ENCODE measurements at places on chromosomes 6 and 20.

- no peak for DNase-seq
Observed at GRCh38 chr6:91611190-91611589, 1024.3 kb upstream of the MAP3K7 start.

DNA sequence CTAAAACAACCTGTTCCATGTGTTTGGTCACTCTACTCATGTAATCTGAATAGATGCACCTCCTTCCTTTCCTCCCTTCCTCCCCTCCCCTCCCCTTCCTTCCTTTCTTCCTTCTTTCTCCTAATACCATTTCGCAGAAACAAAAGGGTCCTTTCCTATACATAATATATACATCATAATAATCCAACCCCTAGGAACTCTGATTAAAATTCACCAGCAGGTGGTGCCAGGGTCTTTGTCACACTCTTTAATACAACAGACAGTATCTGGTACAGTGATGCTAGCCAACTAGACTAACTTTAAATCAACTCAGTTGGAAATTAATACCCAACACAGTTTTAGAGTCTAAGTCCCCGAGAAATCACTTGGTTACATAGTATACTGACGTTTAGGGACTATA lies 181.2 kb upstream of the SHLD1 start:
- peak; percentile 44 for DNase-seq

- no peak for DNase-seq
Observed at GRCh38 chr20:50655311-50655880, 35.9 kb downstream of the RIPOR3 start.

- DNase-seq, result no peak
Observed at GRCh38 chr6:136552054-136552453, 1.8 kb upstream of the MAP7 start.

DNA sequence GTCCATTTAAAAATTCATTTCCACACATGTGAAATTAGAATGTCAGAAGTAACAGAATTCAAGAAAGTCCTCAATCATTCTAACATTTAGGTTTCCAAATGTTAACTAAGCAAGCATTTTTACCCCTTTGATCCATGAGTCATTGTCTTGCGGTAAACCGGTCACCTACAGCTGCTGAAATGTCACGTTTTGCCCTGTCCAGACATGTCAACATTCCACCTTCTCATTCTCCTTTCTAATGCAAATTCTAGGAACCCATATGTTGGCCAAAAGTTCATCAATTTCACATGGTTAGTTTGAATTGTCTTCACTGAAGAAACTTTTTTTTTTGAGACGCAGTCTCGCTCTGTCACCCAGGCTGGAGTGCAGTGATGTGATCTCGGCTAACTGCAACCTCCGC lies 117.2 kb downstream of the IPCEF1 start:
- DNase-seq, result no peak

GRCh38 chr6:36958775-36959554 lies 4.4 kb downstream of the PI16 start:
- no peak for DNase-seq

DNA sequence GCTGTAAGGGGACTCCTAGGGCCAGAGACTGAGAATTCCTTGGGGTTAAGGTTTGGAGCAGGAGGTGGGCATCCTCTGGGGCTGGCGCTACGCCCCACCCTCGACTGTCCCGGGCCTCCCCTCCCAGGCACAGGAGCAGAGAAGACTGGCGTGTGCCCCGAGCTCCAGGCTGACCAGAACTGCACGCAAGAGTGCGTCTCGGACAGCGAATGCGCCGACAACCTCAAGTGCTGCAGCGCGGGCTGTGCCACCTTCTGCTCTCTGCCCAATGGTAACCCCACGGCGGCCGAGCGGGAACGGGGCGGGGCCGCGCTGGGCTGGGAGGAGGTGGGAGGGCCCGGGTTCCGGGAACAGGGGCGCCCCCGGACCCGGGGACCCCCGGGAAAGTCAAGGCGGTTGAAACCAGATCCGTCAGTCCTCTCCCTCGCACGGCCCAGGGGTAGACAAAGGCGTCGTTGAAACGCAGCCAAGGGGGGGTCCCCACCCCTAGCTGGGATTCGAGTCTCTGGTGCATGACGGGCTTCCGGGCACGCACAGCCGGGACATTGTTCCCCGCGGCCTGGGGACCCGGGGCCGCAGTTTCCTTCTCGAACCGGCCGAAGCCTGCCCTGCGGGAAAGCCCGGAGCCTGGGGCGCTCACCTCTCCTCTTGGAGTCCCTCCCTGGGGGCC lies 844 bp downstream of the WFDC2 start:
- no peak for DNase-seq

DNA sequence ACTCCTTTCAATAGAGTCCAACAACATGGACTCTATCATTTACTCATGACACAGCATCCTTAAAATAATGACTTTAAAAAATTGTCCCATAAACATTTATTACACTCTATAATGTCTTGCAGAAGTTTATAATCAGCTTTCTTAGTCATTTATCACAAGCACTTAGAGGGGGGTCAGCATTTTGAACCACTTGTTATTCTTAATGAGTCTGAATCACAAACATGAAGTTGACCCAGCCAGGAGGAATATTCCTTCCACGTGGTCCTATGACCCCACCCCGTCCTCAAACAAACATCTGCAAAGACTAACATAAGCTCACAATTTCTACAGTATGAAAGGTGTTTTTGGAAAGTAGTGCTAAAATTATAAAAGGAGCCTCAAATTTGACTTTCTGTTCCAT lies 91.1 kb downstream of the MTFR2 start:
- no peak for DNase-seq

GRCh38 chr6:38137608-38138265 lies 318.2 kb downstream of the ZFAND3 start:
- DNase-seq, result no peak

- no peak for DNase-seq
Observed at GRCh38 chr6:112560651-112561050, 213.5 kb downstream of the RFPL4B start.

DNA sequence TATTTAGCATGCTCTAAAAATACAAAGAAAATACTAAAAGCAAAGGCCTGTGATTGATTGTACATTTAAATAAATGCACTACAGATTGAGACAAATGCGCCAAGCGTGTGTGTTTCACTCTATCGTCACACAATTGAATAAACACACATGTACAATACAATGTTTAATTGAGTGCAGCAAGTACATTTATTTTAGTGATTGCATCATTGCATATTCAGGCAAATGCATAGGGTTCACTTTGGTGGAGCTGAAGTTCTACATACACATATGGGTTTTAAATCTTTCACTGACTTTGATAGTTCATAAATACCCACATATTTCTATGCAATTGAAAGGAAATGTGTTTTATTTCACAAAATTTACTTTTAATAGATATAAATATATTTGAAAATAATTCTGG lies 750.6 kb upstream of the MMS22L start:
- DNase-seq, result no peak

GRCh38 chr20:37757550-37757949 lies 63.7 kb downstream of the CTNNBL1 start:
- no peak for DNase-seq

DNA sequence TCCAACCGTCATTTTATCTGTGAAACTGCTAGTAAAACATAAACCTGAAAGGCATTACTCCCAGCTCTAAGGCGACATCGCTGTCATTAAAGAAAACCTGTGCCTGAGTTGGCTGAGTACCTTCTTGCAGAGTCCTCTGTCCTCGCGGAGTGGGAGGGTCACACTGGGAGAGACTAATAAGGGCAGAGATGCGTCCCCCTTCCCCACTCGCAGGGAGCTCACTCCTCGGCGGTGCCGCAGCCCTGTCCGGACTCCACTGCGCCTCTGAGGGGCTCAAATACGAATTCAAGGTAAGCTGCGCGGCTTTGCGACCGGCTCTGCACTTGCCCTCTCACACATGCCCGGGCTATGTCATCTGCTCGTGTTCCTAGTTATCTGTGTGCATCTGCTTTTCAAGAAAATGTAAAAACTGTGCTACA lies at the start of gene COL19A1:
TSS of gene COL19A1 (plus strand) at position 206 of the 419 bp plus-strand sequence. CDS start 13,012 bp downstream, outside the sequence.
- DNase-seq, result no peak
